Kidney epithelial cell (primary cell): ENCODE measurements at places on chromosomes 6 and 20. TPM values are rescaled to one million over a fixed set of nuclear protein-coding genes. Genes with fewer than 3 reads are reported as not detected.

GRCh38 chr20:37342231-37343177 lies 3.4 kb upstream of the SRC start:
- DNase-seq = no peak

DNA sequence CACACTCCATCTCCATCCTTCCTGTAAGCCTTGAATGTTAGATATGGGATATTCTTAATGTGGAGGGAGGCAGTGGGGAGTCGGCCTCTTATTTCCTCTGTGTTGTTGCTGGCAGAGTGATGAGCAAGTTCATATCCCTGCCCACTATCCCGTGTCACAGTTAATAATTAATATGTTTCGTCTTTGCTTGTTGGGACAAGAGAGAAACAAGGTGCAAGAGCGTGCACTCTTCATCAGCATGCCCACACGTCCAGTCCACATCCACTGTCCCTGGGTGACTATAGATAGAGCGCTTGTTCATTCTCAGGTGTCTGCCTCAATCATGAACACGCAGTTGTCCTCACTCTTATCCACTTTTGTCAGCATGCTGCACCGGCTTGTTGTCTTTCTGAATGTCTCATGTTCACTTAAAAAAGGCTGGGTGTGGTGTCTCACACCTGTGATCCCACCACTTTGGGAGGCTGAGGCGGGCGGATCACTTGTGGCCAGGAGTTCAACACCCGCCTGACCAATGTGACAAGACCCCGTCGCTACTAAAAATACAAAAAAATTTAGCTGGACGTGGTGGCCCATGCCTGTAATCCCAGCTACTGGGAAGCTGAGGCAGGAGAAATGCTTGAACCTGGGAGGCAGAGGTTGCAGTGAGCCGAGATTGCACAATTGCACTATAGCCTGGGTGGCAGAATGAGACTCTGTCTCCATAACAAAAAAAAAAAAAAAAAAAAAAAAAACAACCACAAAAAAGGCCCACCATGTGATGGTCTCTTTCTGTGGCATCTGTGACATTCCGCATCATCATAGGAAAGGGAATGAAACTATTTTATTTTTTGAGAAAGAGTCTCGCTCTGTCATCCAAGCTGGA lies 34.2 kb downstream of the PPP1R3G start:
- DNase-seq = no peak

GRCh38 chr6:23989885-23990533 lies 136.0 kb upstream of the NRSN1 start:
- no peak for DNase-seq

DNA sequence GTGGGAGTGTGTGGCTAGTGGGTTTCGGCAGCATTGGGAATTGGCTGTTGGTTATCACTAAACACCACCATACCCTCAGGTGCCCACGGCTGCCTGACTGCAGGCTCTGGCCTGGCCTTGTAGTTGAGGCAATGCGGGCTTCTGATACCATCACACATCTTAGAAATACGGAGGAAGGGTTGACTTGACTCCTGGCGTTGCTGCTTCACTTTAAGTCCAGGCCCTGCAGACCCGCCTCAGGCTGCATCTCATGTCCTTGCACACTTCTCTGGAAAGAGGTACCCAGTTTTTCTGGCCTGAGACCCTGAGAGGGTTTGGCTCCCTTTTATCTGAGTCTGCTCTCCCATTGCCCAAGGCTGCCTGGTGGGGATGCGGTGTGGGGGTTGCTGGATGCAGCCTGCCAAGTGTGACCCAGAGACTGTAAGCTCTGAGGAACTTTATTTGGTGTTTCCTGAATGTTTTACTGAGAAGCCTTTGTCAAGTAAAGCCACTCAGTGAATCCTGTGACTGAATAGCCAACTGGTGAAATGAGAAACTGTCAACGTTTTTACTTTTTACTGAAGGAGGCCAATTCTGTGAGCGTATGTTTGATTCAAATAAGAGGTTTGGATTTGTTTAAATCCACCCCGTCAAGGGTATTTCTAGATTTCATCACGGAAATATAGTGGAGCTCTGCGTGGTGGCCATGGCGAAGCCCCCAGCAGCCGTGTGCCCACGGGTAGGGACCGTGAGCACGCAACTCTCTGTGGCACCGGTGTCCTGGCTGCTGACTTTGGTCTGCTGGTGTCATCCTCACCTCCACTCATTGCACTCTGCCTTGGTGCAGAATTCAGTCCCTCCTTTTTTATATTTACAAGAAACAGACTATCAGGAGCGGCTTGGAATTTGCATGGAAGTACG lies 160.1 kb downstream of the DTNBP1 start:
- DNase-seq = no peak

GRCh38 chr6:87151471-87151780 lies 3.9 kb upstream of the ZNF292 start:
- DNase-seq = no peak

DNA sequence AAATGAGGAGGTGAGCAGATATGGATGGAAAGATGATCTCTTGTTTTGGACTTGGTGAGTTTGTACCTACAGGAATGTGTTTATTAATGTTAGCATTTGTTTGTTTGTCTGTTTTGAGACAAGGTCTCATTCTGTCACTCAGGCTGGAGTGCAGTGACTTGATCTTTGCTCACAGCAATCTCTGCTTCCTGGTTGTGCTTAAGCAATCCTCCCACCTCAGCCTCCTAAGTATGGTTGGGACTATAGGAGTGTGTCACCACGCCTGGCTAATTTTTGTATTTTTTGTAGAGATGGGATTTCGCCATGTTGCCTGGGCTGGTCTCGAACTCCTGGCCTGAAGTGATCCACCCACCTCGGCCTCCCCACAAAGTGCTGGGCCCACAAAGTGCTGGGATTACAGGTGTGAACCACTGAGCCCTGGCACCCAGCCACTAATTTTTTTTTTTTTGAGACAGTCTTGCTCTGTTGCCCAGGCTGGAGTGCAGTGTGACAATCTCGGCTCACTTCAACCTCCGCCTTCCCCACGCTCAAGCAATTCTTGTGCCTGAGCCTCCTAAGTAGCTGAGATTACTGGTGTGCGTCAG lies 7.1 kb downstream of the CASP8AP2 start:
- DNase-seq = no peak

- no peak for DNase-seq
Observed at GRCh38 chr6:24031496-24031895, 94.5 kb upstream of the NRSN1 start.

DNA sequence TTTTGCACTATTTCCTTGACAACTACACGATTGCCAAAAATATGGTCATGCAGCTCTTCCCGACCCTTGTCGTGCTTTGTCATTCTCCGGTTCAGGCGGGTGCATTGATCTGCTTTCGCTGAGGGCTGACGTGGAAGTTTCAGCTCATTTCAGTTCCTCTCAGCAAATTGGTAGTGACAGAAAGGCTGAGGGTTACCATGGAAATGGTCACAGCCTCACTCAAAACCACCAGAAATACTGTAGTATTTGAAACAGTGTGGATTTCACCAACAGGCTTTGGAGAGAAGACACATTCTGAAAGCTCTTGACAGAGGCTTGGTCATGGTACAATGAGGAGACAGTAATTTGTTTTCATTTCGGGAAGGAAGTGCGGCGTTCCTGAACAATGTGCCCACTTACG lies 99.7 kb upstream of the EXOC2 start:
- DNase-seq = no peak

- no peak for DNase-seq
Observed at GRCh38 chr6:42021847-42022754, 28.2 kb upstream of the TAF8 start.

GRCh38 chr6:121590438-121590837 lies 155.0 kb downstream of the GJA1 start:
- DNase-seq = no peak

DNA sequence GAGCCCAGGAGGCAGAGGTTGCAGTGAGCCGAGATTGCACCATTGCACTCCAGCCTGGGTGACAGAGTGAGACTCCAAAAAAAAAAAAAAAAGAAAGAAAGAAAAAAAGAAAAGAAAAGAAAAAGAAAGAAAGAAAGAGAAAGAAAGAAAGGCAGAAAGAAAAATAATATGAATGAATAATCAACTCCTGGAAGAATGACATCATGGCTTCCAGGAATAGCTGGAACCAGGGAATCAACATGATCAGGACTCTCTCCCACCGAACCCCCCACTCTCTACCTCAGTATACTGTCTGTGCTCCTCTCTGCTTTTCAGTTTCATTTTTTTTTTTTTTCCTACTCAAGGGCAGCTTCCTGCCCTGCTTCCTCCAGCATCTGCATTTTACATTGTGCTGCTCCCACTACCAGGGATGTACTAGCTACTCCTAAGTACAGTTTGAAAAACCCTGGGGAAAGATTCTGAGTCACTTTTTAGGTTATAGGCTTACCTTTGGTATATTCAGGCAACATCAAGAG lies 19.7 kb upstream of the MTCL3 start:
- no peak for DNase-seq

DNA sequence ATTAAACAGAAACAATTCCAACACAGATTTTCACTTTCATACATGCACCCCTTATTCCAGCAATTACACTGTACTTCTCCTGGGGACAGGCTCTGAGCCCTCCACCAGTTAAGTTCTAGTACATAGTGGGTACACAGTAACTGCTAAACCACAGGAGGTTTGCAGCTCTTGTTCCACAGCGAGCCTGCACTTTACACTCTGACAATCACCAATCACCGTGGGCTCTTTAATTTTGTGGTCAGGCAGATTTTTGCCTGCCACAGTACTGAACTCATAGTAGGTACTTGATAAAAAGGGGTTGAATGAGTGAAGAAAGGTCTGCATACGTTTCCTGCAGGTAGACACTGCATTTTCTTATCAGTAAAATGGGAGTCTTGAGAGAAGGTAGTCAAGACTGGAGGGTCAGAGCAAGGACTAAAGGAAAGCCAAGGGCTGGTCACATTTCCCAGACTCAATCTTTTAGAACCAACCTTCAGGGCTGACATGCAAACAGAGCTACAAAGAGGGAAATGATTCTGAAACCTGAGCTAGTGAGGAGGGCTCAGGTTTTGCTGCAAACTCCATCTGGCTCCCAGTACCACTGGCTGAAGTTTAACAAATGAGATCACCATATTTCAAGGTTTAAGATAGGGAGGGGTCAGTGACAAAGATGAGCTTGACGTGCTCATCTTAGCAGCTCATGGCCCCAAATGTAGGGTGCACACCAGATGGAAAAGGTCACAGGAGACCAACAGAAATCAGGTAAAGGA lies 404.6 kb downstream of the BTBD9 start:
- no peak for DNase-seq

Gene MBOAT1
- 7.1 and 12.0 TPM in 2 replicates for total RNA-seq

Gene BAG2
- total RNA-seq = 6.2 and 8.3 TPM in 2 replicates

Gene SLC22A23
- total RNA-seq = 3.6 and 5.1 TPM in 2 replicates

Gene MAN1A1
- total RNA-seq = 11.0 and 15.0 TPM in 2 replicates
